ENCODE measurements at places on chromosomes 16 and 17.

- DNase-seq, result no peak
Measured at GRCh38 chr17:48625495-48626244, 488 bp downstream of the HOXB9 start.

- no peak for DNase-seq
Measured at GRCh38 chr17:34581446-34582184, 2.2 kb downstream of the TMEM132E start.

DNA sequence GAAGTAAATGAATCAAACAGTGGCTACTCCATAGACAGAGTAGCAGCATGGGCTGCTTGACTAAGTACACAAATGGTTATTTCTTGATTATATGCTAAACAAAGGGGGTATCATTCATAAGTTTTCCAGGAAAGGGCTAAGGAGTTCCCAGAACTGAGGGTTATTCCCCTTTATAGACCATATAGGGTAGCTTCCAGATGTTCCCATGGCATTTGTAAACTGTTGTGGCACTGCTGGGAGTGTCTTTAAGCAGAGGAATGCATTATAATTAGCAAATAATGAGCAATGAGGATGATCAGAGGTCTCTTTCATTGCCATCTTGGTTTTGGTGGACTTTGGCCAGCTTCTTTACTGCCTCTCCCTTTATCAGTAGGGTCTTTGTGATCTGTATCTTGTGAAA, 105.1 kb downstream of the CDH11 start:
- no peak for DNase-seq

DNA sequence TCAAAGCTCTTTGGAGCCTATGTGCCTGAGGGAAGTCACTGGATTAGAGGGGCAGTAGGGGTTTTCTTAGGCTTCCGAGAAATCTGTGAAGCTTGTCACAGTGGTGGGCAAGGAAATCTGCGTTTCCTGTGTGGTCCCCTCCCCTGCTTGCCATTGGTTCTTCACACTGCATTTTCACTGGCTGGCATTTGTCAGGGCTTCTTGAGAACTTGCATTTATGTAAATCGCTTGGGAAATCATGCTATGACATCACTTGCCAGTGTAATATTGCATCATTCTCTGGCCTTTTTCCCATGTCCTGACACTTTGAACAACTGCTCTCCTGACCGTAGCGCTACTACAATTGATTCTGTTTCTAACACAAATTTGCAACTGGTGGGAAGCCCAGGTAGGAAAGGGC, 1.8 kb downstream of the CACNG3 start:
- DNase-seq, result no peak

DNA sequence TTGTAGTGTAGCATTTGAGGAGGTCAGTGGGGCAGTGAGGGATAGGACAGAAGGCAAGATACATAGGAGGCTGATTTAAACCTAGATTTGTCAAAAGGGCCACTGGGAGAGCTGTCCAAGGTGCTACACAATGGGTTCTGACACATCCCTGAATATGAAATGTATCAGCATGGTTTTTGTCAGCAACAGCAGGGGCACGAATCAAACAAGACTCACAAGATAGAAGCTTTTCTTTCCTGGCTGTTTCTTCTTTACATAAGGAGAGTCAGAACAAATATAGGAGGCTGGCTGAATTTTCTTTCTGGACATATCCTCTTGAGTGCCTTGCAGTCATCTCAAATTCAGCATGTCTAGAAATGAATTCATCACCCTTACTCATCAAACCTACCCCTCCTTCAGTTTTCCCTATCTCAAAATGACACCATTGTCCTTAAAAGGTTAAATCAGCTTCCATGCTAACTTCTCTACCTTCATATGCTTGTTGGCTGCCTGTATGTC, 130.5 kb downstream of the NPIPB5 start:
- no peak for DNase-seq

DNA sequence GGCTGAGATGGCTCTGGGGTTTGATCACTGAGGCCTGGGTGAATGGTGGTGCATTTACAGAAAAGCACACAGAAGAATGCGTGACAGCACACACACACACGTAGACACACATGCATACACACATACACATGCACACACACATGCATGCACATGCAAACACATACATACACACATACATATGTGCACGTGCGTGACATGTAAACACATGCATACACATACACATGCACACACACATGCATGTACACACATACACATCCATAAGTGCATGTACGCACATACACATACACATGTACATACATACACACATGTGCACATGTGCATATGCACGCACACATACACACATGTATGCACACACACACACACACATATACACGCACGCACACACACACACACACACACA, 108.4 kb downstream of the AIPL1 start:
- no peak for DNase-seq
